ENCODE measurements at places on chromosomes 12 and 14. TPM values are rescaled to one million over a fixed set of nuclear protein-coding genes. Genes with fewer than 3 reads are reported as not detected.

The ENDOU gene
- not detected for total RNA-seq

The ETFBKMT gene
- 0.79 TPM for total RNA-seq

The C12orf56 gene
- total RNA-seq = not detected

The PUS7L gene
- 2.9 TPM for total RNA-seq

Data from A549 treated with Mapracorat at 1 μM for 4 hours (cell line).